Activated CD8-positive, alpha-beta memory T cell treated with anti-CD3 and anti-CD28 coated beads, Interleukin-2, amount 10 ng/mL, durations not matched to agents 7 days and 5 days (primary cell): ENCODE measurements at places on chromosomes 2 and 18.

- no peak for DNase-seq
Measured at GRCh38 chr2:26887151-26887550, 39.2 kb downstream of the DPYSL5 start.

- DNase-seq = no peak
Measured at GRCh38 chr18:48342581-48342980, 66.6 kb downstream of the ZBTB7C start.

DNA sequence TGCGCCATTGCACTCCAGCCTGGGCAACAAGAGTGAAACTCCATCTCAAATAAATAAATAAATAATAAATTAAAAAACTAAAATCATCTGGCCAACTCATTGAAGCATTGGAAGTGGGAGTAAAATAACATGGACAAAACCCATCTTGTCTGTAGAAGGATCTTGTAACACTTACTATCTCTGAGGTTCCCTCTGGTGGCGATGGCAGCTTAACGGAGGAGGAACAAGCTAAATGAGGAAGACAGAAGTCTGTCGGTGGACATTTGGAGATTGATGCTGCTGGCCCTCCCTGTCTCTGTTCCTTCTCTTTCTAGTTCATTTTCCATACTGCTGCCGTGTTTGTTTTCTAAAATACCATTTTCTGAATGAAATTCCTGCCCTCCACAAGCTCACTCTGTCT is 43.4 kb downstream of the ZCCHC2 start:
- DNase-seq = no peak

- DNase-seq = peak; percentile 38
Measured at GRCh38 chr2:105299290-105299689, 30.2 kb downstream of the TGFBRAP1 start.

DNA sequence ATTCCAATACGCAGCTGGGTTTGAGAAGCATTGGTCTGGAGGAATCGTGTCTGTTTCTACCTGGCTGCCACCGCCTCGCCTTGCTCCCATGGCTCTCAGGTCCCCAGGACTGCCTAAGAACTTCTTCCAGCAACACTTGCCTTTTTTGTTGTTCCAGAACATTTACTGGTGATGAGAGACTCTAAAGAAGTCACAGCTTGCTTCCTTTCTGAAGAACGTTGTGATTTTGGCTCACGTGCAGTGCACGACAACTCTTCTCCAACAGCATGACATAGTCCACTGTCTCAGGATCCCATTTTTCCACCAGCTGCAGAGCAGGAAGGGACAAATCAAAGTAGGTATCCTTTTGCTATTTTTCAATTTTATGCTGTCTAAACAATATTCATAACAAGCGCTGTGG is 940.9 kb downstream of the SLC4A3 start:
- DNase-seq = no peak

- DNase-seq = no peak
Measured at GRCh38 chr18:50429207-50429948, 54.5 kb downstream of the SKA1 start.

GRCh38 chr2:133667085-133667484 is 98.8 kb upstream of the NCKAP5 start:
- no peak for DNase-seq

GRCh38 chr18:32460171-32460731 is 10.4 kb downstream of the GAREM1 start:
- DNase-seq = no peak

DNA sequence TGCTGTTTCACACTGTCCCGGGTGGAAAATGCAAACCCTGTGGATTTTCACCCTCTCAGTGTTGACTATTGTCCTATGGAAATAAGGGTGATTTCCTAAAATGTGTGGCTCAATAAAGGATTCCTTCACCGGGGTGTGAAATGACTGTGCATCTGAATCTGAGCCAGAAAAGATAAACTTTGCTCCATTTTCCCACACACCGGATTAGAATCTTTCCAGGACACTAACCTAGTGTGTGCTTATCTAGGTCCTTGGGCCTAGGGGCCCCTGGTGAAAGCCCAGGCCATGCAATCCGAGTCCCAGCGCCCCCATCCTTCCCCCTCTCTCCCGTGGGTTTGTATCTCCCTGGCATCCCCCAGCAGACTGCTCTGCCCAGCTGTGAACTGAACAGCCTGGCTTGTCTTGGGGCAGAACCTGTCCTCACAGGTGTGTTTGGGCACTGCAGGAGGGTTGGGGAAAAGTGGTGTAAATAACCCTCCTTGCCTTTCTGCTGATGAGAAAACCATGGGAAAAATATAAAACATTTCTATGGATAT is 17.3 kb downstream of the KLHL29 start:
- no peak for DNase-seq

DNA sequence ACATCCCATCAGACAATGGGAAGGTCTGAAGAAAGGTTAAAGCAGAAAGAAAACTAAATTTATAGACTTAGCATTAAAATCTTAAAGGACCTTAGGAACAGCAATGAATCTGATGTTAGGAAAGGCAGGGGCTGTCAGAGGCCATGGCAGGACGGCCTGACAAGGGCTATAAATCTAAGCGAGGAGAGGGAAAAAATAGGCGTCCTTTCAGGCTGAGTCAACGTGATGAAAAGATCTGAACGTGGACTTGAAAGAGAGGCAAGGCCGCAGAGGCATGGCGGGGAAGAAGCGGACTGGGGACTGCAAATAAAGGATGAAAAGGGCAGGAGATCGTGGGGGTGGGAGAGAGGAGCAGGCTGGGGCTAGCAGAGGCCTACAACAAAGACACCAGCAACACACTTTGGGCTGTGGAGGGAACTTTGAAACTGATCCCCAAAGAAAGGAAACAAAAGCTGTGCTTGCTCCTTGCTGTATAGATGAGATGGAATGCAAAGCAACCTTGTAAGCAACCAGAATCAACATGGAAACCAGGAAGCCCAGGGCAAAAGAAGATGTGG is 145.6 kb downstream of the NRP2 start:
- DNase-seq = no peak

DNA sequence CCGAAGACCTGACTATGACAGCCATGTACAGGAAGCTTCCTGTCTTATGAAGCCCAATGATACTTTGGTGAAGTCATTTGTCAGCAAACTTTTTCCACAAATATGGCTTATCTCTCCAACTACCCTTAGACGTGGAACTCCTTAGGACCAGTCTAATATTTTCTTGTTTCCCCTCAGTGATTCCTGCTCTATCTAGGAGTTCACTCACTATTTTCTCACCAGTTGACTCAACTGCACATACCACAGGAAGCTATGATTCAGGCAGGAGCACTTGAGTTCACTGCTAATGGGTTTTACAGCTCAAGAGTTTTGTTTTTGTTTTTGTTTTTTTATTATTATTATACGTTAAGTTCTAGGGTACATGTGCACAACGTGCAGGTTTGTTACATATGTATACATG is 109.3 kb downstream of the ANTXR1 start:
- no peak for DNase-seq

DNA sequence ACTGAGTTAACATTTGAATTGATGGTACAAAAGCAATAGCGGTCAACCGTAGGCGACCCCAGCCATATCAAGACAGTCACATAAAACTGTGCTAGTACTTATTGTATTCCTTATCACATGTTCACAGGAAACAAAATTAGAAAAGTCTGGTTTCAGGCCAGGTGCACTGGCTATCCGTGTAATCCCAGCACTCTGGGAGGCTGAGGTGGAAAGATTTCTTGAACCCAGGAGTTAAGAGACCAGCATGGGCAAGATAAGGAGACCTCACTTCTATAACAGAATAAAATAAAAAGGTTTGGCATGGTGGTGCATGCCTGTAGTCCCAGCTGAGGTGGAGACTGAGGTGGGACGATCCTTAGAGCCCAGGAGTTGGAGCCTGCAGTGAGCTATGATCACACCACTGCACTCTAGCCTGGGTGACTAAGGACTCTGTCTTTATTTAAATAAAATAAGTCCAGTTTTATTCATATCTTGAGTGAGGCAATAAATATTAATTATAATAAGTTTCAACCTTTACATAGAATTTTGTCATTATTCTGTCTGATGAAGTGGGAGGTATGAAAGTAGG is 84.1 kb upstream of the RGPD4 start:
- DNase-seq = no peak

DNA sequence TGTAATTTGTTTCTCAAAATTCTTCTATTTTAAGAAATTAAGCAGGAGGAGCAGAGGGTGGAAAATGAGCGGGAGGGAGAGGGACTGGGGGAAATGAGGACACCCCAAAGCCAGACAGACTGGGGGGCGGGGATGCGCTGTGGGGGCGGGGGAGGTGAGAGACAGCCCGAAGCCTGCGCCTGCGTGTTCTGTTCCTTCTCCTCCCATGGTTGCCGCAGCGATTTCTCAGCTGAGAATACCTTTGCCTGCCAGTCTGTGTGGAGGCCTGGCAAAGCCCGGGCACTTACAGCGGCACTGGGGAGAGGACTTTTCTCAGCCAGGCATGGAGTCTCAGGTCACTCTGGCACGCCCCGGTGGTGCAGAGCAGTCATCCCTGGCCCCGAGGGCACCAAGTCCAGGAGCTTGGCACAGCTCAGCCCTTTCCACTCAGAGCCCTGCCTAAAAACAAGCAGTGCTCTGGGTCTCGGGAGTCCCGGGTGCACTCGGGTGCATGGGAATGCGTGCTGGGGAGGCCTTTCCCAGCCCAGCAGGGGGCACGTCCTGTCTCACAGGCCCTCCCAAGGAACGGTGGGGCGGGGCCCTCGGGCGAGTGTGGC is 289.3 kb upstream of the HS6ST1 start:
- DNase-seq = no peak

GRCh38 chr2:71674158-71674851 is 220.9 kb downstream of the DYSF start:
- DNase-seq = peak; percentile 25

- DNase-seq = no peak
Measured at GRCh38 chr2:15563227-15564100, 2.3 kb upstream of the NBAS start.

DNA sequence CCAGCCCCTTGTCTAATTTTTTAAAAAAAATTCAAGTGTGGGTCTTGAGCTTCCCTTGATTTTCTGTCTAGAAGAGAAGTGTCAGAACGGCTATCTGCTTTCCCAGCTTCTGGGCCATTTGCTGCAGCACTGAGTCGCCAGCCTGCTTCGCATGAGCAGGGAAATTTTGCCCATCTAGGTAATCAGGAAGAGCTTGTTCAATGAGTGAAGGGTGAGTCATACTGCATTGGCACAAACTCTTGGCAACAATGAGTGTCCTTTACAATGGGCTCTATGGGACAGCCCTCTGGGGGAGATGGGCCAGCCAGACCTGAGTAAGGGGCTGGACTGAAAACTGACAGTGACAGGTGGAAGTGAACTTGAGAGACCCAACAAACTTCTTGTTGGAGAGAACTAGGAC is 2.4 kb upstream of the RNF144A start:
- DNase-seq = no peak

DNA sequence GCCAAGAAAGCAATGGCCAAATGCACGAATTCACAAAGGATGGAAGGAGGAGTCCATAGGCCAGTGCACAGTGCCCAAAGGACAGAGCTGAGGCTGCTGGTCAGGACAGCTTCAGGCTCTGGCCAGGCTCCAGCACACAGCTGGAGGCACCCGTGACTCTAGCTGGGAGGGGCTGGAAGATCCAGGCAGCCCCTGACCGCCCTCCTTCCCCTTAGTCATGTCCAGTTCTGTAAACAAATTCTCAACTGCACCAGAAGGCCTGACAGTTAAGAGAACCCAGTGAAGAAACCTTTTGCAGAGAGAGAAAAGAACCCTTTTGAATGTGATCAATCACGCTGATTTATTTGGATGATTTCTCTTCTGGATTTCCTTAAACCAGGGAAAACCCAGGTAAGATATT is 7.7 kb upstream of the YWHAQ start:
- no peak for DNase-seq

- no peak for DNase-seq
Measured at GRCh38 chr2:59528525-59528924, 1024.9 kb downstream of the BCL11A start.

DNA sequence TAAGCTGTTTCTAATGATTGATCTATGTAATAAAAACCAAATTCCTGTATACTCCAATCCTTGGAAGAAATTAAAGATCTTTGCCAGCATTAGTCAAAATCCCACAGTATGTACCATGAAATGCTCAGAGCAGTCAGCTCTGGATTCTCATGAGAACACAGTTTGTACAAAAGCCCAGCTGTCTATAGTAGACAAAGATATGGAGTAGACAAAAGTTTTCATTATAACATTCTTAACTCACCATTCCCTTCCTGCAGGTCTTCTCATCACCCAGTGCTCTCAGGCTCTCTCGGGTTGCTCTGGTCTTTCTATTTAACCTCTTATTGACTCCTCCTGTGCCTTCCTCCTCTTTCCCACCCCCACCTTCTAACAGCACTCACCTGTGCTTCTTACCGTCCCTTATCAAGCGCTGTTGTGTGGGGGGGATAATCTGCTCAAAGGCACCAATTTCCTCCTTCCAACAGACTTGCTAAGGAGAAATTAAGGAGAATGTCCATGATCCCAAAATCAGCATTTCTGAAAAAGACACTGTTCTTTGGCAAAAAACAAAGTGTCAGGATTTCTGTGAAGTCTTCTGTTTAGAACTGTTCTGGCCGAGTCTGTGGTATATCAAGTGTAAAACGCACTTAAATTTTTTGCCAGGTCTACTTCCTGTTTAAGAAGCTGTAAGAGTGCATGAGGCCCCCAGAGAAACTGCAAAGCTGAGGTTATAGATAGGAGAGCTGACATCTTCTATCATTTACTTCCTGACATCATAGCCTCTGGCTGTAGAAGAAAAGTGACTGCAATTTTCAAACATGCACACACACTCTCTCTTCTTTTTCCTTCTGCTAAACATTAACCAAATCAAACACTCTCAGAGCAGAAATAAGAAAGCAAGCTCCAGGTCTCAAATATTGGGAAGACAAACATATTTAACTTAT is 144.1 kb downstream of the EVA1A start:
- DNase-seq = no peak

DNA sequence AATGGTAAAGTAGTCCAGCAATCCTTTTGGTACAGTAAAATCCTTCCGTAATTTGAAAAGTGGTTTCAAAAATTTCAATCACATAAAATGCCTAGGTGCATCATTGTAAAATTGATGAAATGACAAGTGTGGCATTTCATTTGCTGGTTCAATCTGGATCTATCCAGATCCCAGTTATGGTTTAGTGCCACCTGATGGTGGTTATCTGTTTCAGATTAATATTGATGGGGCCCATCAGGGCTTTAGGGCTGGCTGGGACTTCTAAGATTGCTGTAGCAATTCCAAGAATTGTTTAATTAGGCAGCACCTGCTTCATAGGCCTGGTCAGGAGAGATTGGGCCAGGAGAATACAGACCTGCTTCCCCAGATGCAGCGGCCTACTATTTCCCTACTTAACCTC is 55.5 kb upstream of the PIK3C3 start:
- DNase-seq = no peak
